ENCODE measurements at places on chromosomes 11 and 22.

DNA sequence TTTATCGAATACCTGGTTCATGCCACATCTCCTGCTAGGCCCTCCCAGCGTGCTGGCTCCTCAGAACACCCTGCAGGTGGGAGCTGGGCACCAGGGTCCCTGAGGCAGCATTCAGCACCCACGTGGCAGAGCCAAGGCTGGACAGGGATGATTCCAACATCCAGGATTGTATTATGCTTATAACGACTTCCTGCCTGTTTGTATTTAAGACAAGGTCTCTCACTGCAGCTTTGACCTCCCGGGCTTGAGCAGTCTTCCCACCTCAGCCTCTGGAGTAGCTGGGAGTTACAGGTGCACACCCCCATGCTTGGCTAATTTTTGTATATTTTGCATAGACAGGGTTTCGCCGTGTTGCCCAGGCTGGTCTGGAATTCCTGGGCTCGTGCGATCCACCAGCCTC lies 64.7 kb upstream of the WNT7B start:
- peaks cover 4% of the 10 kb centered on the region for H3K4me1 ChIP-seq
- peaks cover 4% of the 10 kb centered on the region for H3K27me3 ChIP-seq
- H3K36me3 ChIP-seq, result no peaks in the 10 kb centered on the region

DNA sequence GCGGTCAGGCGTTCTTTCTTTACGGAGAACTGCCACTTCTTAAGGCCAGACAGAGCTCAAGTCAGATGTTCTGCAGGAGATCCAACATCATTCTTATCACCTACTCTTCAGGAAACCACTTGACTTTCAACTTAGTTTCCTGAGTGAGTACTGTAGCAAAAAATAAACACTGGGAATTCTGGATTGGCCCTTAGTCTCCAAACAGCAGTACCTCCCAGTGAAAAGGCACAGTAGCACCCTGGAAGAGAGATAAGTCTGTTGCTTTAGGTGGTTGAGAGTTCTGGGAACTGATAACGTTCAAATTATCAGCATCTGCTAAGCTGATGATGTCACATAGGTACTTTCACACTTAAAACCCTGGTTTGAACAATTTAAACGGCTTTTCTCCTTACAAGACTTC lies 971.8 kb upstream of the TENM4 start:
- no peak overlapping the region for H3K27ac ChIP-seq
- H3K27me3 ChIP-seq, result no peaks in the 10 kb centered on the region
- H3K4me3 ChIP-seq, result no peak overlapping the region
- DNase-seq, result no peak

DNA sequence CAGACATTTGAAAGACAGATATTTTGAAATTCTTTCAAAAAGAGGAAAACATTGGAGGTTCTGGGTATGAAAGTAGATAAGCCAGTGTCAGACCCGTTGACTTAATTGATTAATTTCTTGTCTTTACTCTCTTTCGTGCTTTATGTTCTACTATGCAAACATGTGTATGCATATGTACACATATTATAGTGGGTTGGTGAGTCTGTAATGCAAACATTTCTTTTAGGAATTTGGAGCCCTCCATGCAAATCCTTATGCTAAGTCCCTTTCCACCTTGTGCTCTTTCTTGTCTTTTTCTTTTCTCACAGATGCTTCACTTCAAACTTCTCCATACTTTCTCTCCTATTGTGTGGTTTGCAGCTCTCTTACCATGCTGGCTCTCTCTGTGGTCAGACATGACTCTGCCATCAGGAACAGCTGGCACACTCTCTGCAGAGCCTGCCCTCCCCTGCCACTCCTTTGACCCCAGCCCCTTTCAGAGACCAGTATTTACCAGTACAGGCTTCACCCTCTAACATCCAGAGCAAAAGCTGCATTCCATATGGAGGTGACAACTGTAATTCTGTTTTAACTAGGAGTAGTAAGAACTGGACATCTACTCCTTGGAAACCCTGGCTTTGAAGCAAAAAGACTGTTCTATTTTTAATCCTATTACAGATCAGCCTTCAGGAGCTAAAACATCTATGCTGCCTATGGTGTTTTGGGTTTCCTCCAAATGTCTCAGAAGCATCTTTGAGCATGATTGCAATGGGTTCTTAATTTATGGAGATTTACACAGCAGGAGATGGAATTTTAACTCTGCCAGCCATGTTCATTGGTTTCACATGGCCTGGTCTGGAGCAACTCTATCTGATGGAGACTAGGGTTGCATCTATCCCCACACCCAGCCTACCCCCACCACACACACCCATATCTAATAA lies 386.9 kb upstream of the FAT3 start:
- H3K4me3 ChIP-seq, result no peak overlapping the region
- H3K27ac ChIP-seq, result no peak overlapping the region
- no peak for DNase-seq
- H3K27me3 ChIP-seq, result peaks cover 2% of the 10 kb centered on the region
- H3K36me3 ChIP-seq, result no peaks in the 10 kb centered on the region

- H3K36me3 ChIP-seq, result no peaks in the 10 kb centered on the region
- DNase-seq, result no peak
- H3K27ac ChIP-seq, result peak overlapping the region; percentile 15
Measured at GRCh38 chr11:131866535-131867400, 496.4 kb downstream of the NTM start.

- H3K4me3 ChIP-seq, result no peak overlapping the region
- DNase-seq, result no peak
- H3K27ac ChIP-seq, result no peak overlapping the region
- no peaks in the 10 kb centered on the region for H3K4me1 ChIP-seq
Measured at GRCh38 chr11:119192111-119192510, 6.8 kb downstream of the NHERF4 start.

DNA sequence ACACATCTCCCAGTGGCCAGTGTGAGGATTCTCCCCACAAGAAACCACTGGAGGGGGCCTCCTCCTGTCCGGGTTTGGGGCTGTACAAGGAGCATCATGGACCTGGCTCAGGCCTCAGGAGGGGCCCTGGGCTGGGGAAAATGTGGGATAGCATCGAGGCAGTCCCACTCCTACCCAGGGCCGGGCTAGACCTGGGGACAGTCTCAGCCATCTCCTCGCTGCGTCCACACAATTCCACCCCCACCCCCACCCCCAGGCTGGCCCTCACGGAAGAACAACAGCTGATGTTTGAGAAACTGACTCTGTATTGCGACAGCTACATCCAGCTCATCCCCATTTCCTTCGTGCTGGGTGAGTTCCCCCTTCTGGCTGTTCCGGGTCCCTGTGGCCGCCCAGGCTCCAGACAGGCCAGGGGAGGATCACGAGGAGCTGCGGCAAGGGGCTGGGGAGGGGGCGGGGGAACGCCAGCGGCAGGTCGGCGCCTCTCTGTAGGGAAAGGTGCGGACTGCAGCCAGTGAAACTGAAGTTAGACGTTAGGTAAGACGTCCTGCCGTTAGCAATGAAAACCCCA lies 4.8 kb downstream of the BEST1 start:
- peak overlapping the region; percentile 46 for H3K4me3 ChIP-seq

GRCh38 chr11:97995874-97996273 lies 1024.9 kb upstream of the CNTN5 start:
- H3K27me3 ChIP-seq, result no peaks in the 10 kb centered on the region
- no peaks in the 10 kb centered on the region for H3K36me3 ChIP-seq
- no peak overlapping the region for H3K4me3 ChIP-seq
- no peak overlapping the region for H3K27ac ChIP-seq
- H3K4me1 ChIP-seq, result peaks cover 2% of the 10 kb centered on the region
- DNase-seq, result no peak

Data from glutamatergic neuron (in vitro differentiated cells).